GOT3 (cell line): ENCODE measurements at places on chromosomes 5 and 9.

DNA sequence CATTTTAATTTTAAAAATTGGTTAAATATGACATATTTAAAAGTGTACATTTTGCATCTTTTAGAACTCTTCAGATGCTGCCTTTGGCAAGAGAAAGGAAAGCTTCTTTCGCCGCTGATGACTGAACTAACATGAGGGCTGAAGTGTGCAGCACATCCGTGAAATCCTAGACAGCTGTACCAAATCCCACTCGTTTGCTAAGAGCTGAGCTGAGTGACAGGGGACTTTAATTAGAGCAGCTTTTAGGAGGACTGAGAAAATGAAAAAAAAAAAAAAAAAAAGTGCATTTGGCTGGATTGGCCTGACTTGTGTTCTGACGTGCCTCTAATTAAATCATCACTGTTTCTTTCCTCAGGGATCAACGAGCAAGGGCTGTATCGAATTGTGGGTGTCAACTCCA is 271.3 kb downstream of the ARHGAP26 start:
- no peak for DNase-seq

DNA sequence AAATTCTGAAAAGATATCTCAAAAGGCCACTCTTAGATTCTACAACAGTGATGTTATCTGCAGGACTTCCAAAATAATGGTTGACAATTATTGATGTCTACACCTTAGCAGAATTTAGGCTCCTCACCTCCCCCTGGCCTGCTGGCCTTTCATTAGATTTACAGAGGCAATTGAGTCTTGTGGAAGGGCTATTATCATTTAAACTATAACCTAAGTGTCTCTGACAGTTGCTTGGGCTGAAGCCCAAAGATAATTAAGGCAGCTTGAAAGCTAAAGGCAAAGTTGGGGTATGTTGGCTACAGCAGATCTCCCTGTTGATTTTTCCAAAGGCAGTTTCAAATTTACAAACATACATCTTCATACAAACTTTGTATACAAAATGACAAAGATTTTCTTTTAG is 912.3 kb downstream of the TAF11L14 start:
- DNase-seq = no peak

DNA sequence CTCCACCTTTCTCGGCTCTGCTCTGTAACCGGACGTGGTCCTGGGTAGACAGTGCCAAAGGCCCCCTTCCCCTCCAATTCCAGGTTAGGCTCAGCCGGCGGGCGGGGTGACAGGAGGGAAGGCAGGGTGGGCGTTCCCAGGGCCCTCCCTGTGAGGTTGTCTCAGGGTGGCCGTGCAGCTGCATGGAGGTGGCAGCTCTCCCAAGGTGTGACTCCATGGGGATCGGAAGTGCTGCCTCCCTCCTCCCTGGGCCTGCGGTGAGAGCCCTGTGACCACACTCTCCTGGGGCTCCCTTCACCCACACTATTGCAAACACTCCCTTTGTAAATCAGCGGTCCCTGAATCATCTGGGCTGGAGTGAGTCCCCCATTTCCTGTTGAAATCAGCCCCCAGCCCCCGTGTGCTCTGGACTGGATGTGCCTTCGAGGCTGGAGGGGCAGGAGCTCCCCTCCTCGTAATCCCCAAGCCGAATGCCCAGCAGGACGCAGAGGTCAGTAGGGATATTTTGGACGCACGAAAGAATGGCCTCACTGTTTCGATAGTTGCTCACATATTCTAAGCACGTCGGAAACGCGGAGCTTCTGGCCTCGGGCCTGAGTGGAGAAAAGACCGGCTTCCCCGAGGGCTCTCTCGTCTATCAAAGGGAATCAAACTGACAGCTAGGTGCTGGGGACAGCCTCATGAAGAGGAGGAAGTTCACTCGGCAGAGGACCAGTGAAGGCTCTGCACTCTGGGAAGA is 107.6 kb upstream of the COL5A1 start:
- DNase-seq = no peak

DNA sequence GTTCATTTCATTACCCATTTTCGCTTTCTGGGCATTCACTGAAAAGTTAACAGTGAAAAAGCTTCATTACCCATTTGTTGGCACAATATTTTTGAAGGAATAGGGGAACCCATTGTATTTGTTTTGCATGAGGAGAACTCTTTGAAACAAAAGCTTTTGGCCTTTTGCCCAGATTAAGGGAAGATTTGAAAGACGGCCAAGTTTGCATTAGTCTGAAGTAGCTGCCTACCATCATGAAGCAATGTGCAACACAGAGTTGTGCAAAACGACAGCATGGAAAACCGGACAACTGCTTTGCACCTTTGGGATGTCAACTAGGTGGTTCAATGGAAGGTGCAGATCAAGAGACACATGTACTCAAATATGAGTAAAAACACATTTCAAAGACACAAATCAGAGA is 84.9 kb downstream of the TRPM3 start:
- no peak for DNase-seq

GRCh38 chr5:102713278-102713677 is 41.8 kb upstream of the PAM start:
- DNase-seq = no peak

- DNase-seq = no peak
Observed at GRCh38 chr5:24353611-24354010, 291.2 kb downstream of the CDH10 start.

- DNase-seq = no peak
Observed at GRCh38 chr5:151469386-151469785, 22.0 kb downstream of the SLC36A1 start.

- DNase-seq = no peak
Observed at GRCh38 chr9:124346347-124347163, 68.7 kb downstream of the PSMB7 start.

GRCh38 chr5:107605596-107606125 is 65.1 kb downstream of the EFNA5 start:
- DNase-seq = no peak

GRCh38 chr5:128722551-128722950 is 184.5 kb upstream of the FBN2 start:
- no peak for DNase-seq

GRCh38 chr5:40452874-40453624 is 226.7 kb upstream of the PTGER4 start:
- no peak for DNase-seq

DNA sequence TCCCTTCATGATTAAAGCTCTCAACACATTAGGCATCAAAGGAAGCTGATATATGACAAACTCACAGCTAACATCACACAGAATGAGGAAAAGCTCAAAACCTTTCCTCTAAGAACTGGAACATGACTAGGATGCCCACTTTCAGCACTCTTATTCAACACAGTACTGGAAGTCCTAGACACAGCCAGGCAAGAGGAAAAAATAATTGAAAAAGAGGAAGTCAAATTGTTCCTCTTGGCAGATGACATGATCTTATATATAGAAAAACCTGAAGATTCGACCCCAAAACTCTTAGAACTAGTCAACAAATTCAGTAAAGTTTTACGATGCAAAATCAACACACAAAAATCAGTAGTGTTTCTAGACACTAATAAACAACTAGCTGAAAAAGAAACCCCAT is 144.3 kb upstream of the NREP start:
- DNase-seq = no peak

DNA sequence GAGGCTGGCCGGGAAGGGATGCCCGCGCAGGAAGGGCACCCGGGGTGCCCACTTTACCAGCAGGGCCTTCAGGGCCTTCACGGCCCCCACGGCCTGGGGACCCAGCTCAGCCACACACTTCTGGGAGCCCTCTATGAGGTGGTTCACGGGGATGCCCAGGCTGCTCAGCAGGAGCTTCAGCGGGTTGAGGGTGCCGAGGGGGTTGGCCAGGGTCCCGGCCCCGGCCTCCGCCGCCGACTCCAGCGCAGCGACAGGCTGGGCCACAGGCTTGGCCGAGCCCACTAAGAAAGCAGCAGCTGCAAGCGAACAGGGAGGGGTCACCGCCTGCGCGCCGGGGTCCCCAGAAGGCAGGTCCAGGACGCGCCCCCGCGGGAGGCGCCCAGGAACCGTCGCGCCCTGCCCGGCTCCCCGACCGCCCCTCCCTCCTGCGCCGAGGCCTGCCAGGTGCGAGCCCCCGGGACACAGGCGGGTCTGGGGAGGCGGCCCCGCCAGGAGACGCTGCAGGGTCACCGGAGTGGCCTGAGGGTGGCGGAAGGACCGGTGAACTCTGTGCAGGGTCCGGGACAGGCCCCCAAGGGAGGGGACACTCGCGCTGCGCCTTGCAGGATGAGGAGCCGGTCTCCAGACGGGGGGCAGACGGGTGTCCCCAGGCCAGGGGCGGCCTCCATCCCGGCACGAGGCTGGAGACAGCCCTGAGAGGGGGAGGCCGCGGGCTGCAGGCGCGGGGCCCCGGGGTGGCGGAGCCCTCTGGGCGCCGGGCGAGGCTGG is 572 bp downstream of the SCGB3A1 start:
- DNase-seq = no peak

DNA sequence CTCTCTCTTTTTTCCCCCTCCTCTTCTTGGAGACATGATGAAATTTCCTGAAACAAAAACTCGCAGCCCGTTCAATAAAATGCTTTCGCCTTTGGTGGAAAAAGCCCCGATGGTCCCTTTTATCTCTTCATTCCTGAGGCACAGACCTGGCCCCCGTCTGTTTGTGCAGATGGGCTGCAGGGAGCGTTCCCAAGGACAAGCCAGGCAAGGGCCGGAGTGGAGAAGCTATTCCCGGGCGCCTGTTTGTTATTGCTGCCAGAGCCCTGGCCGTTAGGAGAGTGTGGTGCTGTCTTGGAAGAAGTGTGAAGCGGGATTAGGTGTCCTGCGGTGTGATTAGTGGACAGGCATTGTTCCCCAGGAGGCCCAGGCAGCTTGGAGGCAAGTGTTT is 71.9 kb downstream of the SMIM23 start:
- no peak for DNase-seq

GRCh38 chr9:20227166-20227874 is 395.0 kb downstream of the MLLT3 start:
- no peak for DNase-seq
